Lung microvascular endothelial cell (primary cell): ENCODE measurements at places on chromosomes 1 and 21. TPM values are rescaled to one million over a fixed set of nuclear protein-coding genes. Genes with fewer than 3 reads are reported as not detected.

FAM167B gene
- total RNA-seq, result 0.79 and 0.87 TPM in 2 replicates

FAM177B gene
- total RNA-seq, result not detected in 2 replicates

TSTD1 gene
- total RNA-seq, result 1.7 and 7.1 TPM in 2 replicates

CA6 gene
- not detected in 2 replicates for total RNA-seq

LCE2A gene
- total RNA-seq, result not detected in 2 replicates

OR2W3 gene
- not detected in 2 replicates for total RNA-seq

OLFML2B gene
- 0.22 TPM in 1 of 2 replicates, not detected in the other for total RNA-seq
